ENCODE measurements at places on chromosomes 1 and 21.

DNA sequence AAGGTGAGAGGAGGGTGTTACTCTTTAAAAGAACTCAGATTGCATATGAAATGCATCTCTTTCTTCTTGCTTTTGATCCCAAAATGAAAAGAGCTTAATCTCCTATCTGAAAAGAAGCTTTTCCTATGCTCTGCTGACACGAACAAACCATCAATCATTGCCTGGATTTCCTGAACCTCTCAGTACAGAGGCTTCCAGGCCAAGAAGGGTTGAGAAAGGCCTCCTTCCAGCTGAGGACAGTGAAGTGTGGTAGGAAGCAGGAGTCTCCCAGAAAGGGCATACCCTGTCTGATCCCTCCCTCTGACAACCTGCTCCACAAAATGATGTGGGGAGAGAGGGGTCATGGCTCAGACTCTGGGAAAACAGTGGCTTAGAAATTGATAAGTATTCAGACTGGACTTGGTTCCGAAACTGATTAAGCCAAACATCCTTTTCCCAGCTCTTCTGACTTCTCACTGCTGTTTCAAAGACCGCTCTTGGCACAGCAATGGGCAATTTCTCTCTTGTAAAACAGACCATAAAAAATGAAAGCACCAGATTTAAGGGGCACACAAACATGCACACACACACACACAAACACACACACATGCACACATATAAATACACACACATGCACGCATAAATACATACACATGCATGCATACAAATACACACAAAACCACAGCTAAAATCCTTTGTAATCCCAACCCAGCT, 310.3 kb downstream of the SIPA1L2 start:
- no peak for DNase-seq

DNA sequence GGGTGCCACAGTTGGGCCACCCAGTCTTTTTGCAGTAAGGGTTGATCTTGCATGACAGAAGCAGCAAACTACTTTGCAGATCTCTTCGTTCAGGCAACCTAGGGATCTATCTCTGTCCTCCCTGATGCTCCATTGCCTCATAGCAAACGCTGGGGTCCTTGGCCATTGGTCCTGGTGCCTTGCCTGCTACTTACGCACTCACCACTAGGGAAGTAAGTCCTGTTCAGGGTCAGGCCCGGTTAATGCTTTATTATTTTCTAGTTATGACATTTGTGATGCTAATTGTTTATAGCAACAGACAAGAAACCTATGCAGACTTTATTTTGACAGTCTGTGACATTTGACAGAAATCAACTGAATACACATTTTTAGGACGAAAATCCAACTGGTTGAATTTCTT, 326.5 kb upstream of the FMN2 start:
- no peak for DNase-seq

DNA sequence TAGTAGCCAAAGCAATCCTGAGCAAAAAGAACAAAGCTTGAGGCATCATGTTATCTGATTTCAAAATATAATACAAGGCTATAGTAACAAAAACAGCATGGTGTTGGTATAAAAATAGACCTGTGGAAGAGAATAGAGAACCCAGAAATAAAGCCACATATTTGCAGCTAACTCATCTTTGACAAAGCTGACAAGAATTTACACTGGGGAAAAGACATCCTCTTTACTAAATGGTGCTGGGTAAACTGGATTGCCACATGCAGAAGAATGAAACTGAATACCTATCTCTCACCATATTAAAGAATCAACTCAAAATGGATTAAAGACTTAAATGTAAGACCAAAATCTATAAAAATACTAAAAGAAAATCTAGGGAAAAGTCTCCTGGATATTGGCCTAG, 59.5 kb upstream of the CD55 start:
- DNase-seq = no peak

GRCh38 chr1:112325504-112325903, 70.5 kb upstream of the CTTNBP2NL start:
- no peak for DNase-seq

DNA sequence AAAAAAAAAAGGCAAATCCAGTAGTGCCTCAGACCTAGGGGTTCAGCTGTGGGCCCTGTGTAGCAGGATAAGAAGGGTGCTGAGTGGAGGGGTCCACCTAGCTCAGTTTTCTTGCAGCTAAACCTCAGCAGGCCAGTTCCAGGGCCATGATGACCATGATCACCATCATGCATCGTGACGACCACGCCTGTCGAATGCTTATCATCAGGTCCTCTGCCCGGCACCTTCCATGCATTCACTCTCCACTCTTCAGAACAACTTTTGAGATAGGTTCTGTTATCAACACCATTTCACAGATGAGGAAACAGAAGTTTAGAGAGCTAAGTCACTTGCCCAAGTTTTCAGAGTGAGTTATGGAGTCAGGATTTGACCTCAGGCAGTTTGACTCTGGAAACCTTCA, 54.9 kb downstream of the ACBD3 start:
- no peak for DNase-seq

- no peak for DNase-seq
These were observed 338.7 kb downstream of the VAV3 start for GRCh38 chr1:107626073-107626796.

- DNase-seq = no peak
These were observed 18.1 kb upstream of the SLC44A3 start for GRCh38 chr1:94801919-94802546.

DNA sequence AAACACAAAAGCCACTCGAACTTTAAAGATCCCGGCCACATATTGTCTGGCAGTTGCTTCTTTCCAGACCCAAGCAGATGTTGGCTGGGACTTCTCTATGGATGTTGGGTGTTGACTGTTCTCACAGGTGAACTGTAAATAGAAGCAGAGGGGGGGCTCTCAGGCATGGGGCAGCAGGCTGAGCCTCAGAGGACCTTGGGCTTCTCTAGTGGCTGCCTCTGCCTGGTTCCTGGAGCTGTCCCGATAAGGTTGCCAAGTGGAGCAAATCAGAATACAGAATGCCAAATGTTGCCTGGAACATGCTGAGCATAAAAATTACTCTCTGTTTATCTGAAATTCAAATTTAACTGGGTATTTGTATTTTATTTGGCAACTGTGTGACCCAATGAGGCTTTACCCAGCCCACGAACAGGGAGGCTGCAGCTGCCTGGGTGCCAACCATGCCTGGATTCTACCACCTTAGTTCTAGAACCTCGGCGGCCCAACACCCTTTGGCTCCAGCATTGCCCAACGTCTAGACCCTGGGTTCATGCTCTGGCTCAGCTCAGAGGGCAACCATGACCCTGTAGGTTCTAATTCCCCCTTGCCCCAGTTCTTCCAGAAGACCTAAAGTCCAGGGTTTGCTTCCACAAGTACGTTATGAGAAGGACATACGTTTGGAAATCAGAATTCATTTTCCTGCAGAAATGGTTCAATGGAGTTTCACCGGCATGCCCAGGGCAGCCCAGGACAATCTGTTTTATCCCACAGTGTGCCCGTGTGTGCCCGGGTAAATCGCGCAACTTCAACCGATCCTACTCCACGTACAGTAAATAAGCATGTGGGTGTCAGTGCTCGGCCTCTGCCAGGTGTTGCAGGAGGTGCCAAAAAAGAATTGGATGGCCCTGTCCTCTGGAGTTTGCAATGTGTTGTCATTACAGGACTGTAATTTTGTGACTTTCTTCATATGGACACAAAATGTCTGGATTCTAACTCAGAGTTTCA, 5.4 kb upstream of the SLC45A1 start:
- DNase-seq = no peak

- DNase-seq = no peak
These were observed 18.0 kb downstream of the NTPCR start for GRCh38 chr1:232968391-232968790.

DNA sequence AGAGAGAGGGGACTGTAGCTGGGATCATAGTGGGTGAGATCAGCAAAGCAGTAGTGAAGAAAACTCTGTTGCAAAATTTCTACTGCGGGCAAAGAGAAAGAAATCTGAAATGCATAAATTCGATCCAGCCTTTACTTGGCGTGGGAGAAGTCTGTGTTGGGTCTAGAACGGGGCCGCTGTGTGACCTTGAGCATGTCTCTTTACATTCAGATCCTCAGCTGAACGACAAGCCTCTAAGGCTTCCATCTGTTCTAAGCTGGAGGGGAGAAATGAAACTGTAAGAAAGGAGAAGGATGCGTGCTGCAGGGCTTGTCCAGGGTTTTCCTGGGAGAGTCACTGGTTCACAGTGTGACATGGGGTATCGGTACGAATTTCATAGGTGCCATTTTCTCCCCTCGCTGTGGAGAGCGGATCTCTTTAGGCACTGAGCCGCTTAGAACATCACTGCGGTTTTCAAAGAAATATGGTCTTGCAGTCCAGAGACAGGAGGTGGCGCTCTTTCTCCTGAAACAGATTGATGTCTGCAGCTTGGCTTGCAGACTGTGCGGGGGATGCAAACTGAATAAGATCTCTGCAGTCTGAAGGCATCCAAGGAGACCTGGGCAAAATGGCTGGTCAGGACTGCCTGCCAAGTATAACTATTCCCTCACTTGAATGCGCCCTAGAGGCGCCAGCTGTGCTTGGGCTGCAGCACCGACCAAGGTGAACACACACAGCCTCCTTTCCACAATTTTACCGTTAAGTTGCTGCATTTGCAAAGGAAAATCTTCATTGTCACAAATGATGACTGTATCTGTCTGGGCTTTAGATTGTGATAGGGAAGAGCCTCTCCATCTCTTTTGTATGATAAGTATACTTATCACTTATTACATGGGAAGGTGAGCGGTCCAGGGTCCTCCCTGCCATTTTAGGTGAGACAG, 104.1 kb downstream of the XCL2 start:
- DNase-seq = peak; percentile 61

DNA sequence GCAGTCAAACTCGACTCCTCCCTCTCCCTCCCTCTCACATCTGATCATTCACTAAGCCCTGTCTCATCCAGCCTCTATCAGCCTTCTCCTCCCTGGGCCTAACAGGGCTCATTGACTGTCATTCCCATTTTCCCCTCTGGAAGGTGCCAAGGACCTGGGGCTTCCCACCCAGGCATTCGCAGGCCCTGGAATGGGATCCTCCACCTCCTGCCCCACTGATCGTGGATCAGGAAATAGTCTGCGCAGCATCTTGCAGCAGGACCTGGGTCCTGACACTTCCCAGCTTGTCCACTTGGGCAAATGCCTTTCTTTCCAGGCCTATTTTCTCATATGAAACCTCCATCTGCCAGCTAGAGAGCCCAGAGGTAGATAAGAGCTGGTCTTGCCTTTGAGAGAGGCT, 71.2 kb upstream of the ZC3H12A start:
- no peak for DNase-seq

- DNase-seq = peak; percentile 18
These were observed 137.7 kb downstream of the COL11A1 start for GRCh38 chr1:102970496-102971078.

DNA sequence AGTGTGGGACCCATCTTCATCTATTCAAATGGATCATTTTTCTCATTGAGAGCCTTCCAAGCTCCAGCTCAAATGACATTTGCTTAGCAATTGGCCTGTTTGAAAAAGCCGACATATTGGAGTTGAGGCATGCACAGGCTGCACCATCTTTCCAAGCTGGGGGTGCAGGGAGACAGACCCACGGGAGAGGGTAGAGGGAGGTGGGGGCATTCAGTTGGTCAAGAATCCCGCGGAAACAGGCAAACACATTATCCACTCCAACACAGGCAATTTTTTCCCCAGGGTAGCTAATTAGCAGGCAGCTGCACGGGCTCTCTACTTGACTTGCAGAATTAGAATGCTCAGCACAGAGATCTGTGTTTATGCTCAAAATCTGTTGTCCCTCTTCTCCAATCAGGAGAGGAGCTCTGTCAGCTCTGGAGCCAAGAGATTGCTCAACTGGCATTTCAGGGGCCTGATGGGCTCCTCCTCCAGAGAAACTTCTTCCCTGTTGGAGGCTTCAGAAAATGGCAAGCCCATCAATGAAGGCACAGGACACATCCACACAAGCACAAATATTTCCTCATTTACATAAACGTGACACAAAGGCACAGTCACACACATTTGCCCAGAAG, 267.8 kb downstream of the FOXD2 start:
- no peak for DNase-seq

- no peak for DNase-seq
These were observed 13.5 kb downstream of the KCNK1 start for GRCh38 chr1:233627376-233627775.

- DNase-seq = no peak
These were observed 231.9 kb downstream of the TNR start for GRCh38 chr1:175511496-175511895.

- no peak for DNase-seq
These were observed at the start of gene LCE1F for GRCh38 chr1:152774875-152775274. LCE1F (plus strand) TSS chr1:152775140; CDS start chr1:152776372, 1,232 bp downstream.

DNA sequence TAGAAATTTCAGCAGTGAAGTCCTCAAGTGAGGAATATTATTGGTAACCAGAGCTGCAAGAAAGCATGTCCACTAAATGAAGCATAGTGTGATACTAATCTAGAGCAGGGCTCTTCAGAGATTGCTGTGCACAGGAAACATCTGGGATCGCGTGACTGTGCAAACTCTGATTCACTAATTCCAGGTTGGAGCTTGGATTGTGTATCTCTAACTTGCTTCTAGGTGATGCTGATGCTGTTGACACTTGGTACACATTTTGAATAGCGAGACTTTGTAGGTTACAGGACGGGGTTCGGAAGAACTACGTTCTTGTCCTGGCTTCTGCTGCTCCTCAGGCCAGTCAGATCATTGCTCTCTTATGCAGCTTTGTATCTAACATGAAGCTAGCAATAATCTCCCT, 66.5 kb downstream of the PRRX1 start:
- DNase-seq = no peak

DNA sequence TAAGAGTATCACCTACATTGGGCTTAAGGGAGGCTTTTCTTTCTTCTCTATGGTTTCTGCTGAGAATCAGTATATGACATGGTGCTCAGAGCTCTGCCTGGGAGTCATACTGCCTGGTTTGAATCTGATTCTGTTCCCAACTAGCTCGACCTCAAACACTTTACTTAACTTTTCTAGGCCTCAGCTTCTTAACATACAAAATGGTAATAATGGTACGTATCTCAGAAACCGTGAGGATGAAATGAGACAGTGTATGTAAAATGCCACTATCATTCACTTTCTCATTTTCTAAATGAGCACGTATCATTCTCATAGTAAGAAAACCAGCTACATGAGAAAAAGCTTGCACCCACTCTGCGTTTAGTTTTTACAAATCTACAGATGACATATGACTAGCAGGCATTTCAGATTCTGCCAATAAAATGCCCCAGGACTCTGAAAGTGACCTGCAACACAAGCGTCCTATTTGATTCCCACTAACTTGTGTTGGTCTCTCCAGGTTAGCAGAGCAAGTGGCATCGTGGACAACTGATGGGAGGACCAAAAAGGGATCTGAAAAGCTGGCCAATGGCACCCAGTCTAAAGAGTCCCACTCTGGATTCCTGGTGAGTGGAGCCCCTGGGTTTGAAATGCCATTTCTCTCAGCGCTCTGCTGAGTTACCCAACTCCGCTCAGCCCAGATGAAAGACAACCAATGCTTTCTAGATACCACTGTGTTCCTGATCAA, 6.1 kb downstream of the CTNNBIP1 start:
- no peak for DNase-seq

GRCh38 chr1:234874291-234875288, 254.0 kb downstream of the TOMM20 start:
- no peak for DNase-seq
